Thoracic aorta endothelial cell (primary cell): ENCODE measurements at places on chromosomes 6 and 20. TPM values are rescaled to one million over a fixed set of nuclear protein-coding genes. Genes with fewer than 3 reads are reported as not detected.

Gene TRIM38
- total RNA-seq = 12.3 and 13.3 TPM in 2 replicates

Gene TREML1
- total RNA-seq = not detected in 2 replicates

Gene SEMG1
- total RNA-seq = not detected in 2 replicates

Gene HLA-DRA
- not detected in 2 replicates for total RNA-seq

Gene CEP85L
- total RNA-seq = 15.6 and 17.9 TPM in 2 replicates

Gene ANGPT4
- not detected in 2 replicates for total RNA-seq

Gene MRPS18A
- total RNA-seq = 34.0 and 36.7 TPM in 2 replicates

Gene OXT
- total RNA-seq = not detected in 2 replicates

Gene DPPA5
- not detected in 2 replicates for total RNA-seq

Gene ZNF831
- total RNA-seq = not detected in 2 replicates

Gene ZNF318
- 12.1 and 13.8 TPM in 2 replicates for total RNA-seq

Gene PAX1
- under 0.01 TPM in 1 of 2 replicates, not detected in the other for total RNA-seq

Gene KCNK17
- not detected in 2 replicates for total RNA-seq
